ENCODE measurements at places on chromosomes 7 and 10.
A peak's percentile ranks its signal among the peaks of the same experiment; 100 is the strongest.

DNA sequence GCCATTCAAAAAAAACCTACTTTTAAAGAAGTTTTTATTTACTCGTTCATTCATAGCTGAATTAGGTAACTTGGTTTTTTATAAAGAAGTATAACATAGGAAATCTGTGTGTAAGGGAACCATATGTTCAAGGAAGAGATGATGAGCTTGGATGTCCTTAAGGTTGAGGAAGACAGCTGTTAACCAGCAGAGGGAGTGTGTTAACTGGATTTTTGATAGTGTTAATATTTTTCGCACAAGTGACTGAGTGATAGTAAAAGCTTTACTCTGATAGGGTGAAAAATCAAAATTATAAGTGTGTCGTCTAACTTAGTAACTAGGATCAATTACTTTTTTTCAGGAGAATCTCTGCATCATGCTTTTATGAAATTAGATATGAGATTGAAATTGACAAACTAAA, 134.7 kb downstream of the ARL5B start:
- no peak for DNase-seq

- DNase-seq: peak; percentile 63
Measured at GRCh38 chr10:104300736-104301292, 31.8 kb downstream of the GSTO2 start.

- no peak for DNase-seq
Measured at GRCh38 chr7:30545791-30546555, 41.3 kb upstream of the GGCT start.

DNA sequence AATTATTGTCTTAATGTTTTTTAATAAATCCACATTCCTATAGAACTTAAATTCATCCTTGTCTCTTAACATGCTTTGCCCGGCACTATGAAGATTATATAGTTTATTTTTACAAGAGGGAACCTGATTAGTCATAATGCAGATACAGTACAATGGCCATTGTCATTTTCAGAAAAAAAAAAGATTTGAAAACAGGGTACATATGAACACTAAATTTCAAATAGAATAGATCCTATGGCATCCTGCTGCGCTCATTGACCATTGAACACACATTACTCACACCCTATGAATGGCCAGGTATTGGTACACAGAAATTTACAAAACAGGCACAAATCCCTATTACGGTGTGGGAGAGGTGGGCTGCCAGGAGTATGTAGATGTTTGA, 2.0 kb upstream of the KLF6 start:
- DNase-seq: no peak

- no peak for DNase-seq
Measured at GRCh38 chr7:22348379-22348778, 8.6 kb downstream of the RAPGEF5 start.

GRCh38 chr7:74371381-74372341, 82.0 kb upstream of the GTF2IRD1 start:
- DNase-seq: no peak
